KG1 (cell line): ENCODE measurements at places on chromosomes 2 and 18.

GRCh38 chr2:231960810-231961348, 634 bp upstream of the DIS3L2 start:
- no peak for DNase-seq

GRCh38 chr2:38537937-38538525, 64.7 kb downstream of the HNRNPLL start:
- no peak for DNase-seq

GRCh38 chr2:141186413-141187074, 944.3 kb downstream of the LRP1B start:
- DNase-seq: no peak

- DNase-seq: no peak
Measured at GRCh38 chr18:49863769-49864621, 50.7 kb upstream of the ACAA2 start.

DNA sequence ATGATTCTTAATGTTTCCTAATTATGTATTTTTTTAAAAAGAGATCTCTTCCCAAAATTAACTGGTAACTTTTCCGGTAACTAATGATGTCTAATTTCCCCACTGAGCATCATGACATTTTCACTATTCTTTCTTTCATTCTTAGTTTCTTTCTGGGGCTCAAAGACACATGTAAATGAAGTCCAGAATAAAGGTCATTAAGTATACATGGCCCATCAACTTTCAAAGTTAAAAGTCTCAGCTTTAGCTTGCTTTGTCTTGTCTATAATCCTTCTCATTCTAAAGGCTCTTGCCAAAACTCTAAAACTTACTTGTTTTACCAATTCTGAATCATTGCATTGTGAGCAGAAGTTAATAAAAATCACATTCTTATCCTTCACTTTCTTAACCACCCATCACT, 53.6 kb downstream of the ASXL2 start:
- DNase-seq: no peak
